ENCODE measurements at places on chromosomes 5 and 9. TPM values are rescaled to one million over a fixed set of nuclear protein-coding genes. Genes with fewer than 3 reads are reported as not detected.

The IL9 gene
- not detected for polyA plus RNA-seq

The ADAMTS6 gene
- polyA plus RNA-seq = 0.18 TPM

The COL15A1 gene
- polyA plus RNA-seq = 0.03 TPM

The SCGB3A2 gene
- not detected for polyA plus RNA-seq

The BASP1 gene
- 0.51 TPM for polyA plus RNA-seq

The DAP gene
- 64.2 TPM for polyA plus RNA-seq

The PCDHGB4 gene
- 0.22 TPM for polyA plus RNA-seq

The PIP5KL1 gene
- polyA plus RNA-seq = not detected

The TYRP1 gene
- not detected for polyA plus RNA-seq

The EIF4E1B gene
- not detected for polyA plus RNA-seq

The ORM1 gene
- not detected for polyA plus RNA-seq

The UBAP2 gene
- 8.1 TPM for polyA plus RNA-seq

The REEP2 gene
- 0.52 TPM for polyA plus RNA-seq

The SLC24A2 gene
- 0.02 TPM for polyA plus RNA-seq

The SLCO6A1 gene
- polyA plus RNA-seq = not detected

The IFNB1 gene
- polyA plus RNA-seq = not detected

The DPYSL3 gene
- not detected for polyA plus RNA-seq

The NR2F1-AS1 gene
- polyA plus RNA-seq = not detected

The SYK gene
- not detected for polyA plus RNA-seq

The PARP8 gene
- polyA plus RNA-seq = 45.0 TPM

The CCL19 gene
- not detected for polyA plus RNA-seq

The GLRA1 gene
- polyA plus RNA-seq = not detected

The ARHGEF37 gene
- polyA plus RNA-seq = 0.20 TPM

The GCNT4 gene
- polyA plus RNA-seq = 15.0 TPM

The DMRT1 gene
- polyA plus RNA-seq = not detected

The TAF11L5 gene
- polyA plus RNA-seq = not detected

The AGPAT2 gene
- polyA plus RNA-seq = 22.1 TPM

The SPINK1 gene
- polyA plus RNA-seq = not detected

The TRIM7 gene
- not detected for polyA plus RNA-seq

The NUDT12 gene
- polyA plus RNA-seq = 0.34 TPM

The ADGRD2 gene
- polyA plus RNA-seq = not detected

The ARL14EPL gene
- polyA plus RNA-seq = not detected

The PCDHB14 gene
- not detected for polyA plus RNA-seq

The SPAG8 gene
- 0.85 TPM for polyA plus RNA-seq

The DNAI1 gene
- not detected for polyA plus RNA-seq

The FSTL4 gene
- polyA plus RNA-seq = not detected

The PCDHGC5 gene
- polyA plus RNA-seq = not detected

Measured in CD4-positive, CD25-positive, alpha-beta regulatory T cell (primary cell).